ENCODE measurements at places on chromosomes 1 and 21.

DNA sequence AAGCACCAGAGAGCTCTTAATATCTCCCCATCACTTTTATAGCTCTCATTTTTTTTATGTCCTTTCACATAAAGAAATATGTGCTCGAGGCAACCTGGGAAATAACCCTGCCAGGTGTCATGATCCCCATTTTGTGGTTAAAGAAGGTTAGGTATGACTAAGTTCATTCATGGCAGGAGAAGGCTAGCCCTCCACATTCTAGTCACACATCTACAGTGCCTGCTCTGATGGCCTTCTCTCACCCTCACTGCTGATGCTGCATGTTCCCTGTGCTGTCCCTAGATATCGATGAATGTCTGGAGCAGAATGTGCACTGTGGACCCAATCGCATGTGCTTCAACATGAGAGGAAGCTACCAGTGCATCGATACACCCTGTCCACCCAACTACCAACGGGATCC lies 187.5 kb downstream of the TPR start:
- peak overlapping the region; percentile 96 for H3K27ac ChIP-seq
- no peaks in the 10 kb centered on the region for H3K27me3 ChIP-seq
- H3K4me3 ChIP-seq: peak overlapping the region; percentile 64
- H3K36me3 ChIP-seq: no peaks in the 10 kb centered on the region

GRCh38 chr1:94675373-94675772 lies 133.8 kb upstream of the F3 start:
- DNase-seq: no peak
- no peaks in the 10 kb centered on the region for H3K27me3 ChIP-seq
- H3K4me3 ChIP-seq: no peak overlapping the region
- no peaks in the 10 kb centered on the region for H3K36me3 ChIP-seq
- H3K27ac ChIP-seq: no peak overlapping the region

DNA sequence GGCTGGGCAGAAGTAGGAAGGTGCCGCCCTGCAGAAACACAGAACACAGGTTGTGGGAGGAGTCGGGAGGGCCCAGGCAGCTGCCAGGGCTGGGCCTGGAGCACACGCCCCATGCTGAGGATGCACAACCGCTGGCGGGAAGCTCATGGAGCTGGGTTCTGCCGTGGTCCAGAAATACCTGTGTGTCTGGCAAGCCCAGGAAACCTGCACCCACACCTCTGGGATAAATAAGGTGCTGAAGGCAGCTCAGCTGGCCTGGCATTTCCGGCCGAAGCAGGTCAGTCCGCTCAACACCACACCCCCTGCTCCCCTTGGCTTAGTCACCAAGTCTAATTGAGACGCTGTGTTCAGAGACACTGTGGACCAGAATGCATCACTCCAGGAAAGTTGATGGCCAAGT lies 32.1 kb downstream of the CTNNBIP1 start:
- H3K27me3 ChIP-seq: no peaks in the 10 kb centered on the region
- H3K27ac ChIP-seq: no peak overlapping the region
- H3K36me3 ChIP-seq: no peaks in the 10 kb centered on the region
- H3K4me3 ChIP-seq: no peak overlapping the region
- no peak for DNase-seq
- peaks cover 9% of the 10 kb centered on the region for H3K4me1 ChIP-seq

- DNase-seq: no peak
- H3K4me1 ChIP-seq: peaks cover 73% of the 10 kb centered on the region
- H3K27me3 ChIP-seq: no peaks in the 10 kb centered on the region
Measured at GRCh38 chr1:201560328-201561194, 21.6 kb downstream of the NAV1 start.

DNA sequence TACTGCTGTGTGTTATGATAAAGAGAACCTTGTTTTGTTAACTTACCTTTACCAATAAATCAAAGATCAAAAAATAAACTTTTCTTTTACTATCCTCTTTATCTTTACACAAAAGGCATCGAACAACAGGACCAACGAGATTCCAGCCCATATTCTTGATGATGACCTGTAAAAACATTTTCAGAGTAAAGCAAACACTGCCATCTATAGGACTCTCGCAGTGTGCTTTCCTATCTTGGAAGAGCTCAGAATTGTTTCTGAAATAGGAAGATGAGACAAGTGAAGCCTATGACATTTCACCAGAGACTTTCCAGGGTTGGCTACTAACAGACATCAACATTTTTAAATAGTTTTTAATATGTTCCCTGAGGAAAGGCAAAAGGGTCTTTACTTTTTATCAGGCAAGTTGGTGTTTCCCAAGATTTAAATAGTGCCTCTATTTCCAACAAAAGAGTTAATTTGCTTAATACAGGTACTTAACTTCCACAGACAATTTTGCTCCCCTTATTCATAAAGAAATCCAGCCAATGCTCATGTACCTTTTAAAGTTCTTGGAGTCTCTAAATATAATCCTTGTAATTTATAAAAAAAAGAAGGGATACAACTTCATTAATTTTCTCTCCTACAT lies 7.3 kb downstream of the GLMN start:
- peaks cover 11% of the 10 kb centered on the region for H3K36me3 ChIP-seq
- no peaks in the 10 kb centered on the region for H3K27me3 ChIP-seq
- H3K4me1 ChIP-seq: no peaks in the 10 kb centered on the region
- DNase-seq: peak; percentile 73

- no peaks in the 10 kb centered on the region for H3K36me3 ChIP-seq
- H3K4me3 ChIP-seq: no peak overlapping the region
- no peak for DNase-seq
- no peak overlapping the region for H3K27ac ChIP-seq
Measured at GRCh38 chr1:7366286-7366954, 404.7 kb upstream of the VAMP3 start.

DNA sequence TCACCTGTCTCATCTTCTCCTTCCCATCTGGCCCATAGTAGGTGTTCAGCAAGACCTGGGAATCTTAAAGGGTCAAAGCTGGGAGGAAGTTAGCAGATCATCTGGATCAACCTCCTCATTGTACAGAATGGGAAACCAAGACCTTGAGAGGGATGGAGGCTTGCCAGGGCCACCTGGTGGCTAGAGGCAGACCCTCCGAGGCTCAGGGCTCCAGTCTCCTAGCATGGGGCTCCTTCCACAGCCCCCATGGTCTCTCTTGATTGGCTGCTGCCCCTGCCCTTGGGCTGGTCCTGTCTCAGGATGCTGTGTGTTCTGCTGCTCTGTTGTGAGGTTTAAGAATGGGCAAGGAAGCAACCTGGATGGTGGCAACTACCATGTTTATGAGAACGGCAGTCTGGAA lies 68.7 kb upstream of the CNTN2 start:
- no peak overlapping the region for H3K4me3 ChIP-seq
- DNase-seq: no peak
- H3K36me3 ChIP-seq: peaks cover 23% of the 10 kb centered on the region
- H3K27me3 ChIP-seq: no peaks in the 10 kb centered on the region
- peaks cover 16% of the 10 kb centered on the region for H3K4me1 ChIP-seq
- H3K27ac ChIP-seq: no peak overlapping the region

GRCh38 chr1:240829487-240829886 lies 217.5 kb upstream of the GREM2 start:
- H3K36me3 ChIP-seq: no peaks in the 10 kb centered on the region
- H3K27ac ChIP-seq: no peak overlapping the region
- no peak for DNase-seq
- H3K27me3 ChIP-seq: no peaks in the 10 kb centered on the region
- H3K4me1 ChIP-seq: peaks cover 16% of the 10 kb centered on the region
- no peak overlapping the region for H3K4me3 ChIP-seq

- no peaks in the 10 kb centered on the region for H3K36me3 ChIP-seq
- DNase-seq: peak; percentile 50
- peaks cover 23% of the 10 kb centered on the region for H3K4me1 ChIP-seq
- H3K27ac ChIP-seq: no peak overlapping the region
Measured at GRCh38 chr1:67732750-67733151, 47.8 kb downstream of the GADD45A start.

GRCh38 chr1:215081661-215082531 lies 641 bp upstream of the KCNK2 start:
- peaks cover 7% of the 10 kb centered on the region for H3K36me3 ChIP-seq
- H3K27me3 ChIP-seq: no peaks in the 10 kb centered on the region
- peak; percentile 58 for DNase-seq
- H3K27ac ChIP-seq: peak overlapping the region; percentile 24
- H3K4me3 ChIP-seq: peak overlapping the region; percentile 90
- peaks cover 28% of the 10 kb centered on the region for H3K4me1 ChIP-seq

DNA sequence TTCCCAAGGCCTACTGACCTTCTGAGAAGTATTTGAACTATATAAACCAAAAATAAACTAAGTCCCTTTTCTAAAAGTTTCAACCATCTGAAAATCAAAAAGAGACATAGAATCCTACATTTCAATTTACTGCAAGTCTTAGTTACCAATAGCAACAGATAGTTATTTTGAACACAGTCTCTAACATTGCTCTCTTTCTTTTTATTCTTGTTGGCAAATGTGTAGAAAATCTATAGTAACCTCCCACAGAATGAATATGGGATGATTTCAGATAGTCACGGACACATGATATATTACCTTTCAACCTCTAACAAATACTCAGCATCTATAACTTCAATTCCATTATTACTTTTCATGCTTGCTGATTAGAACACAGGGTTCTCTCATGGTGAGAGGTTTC lies 68.9 kb upstream of the RAB3GAP2 start:
- no peak overlapping the region for H3K27ac ChIP-seq
- no peak for DNase-seq
- H3K4me3 ChIP-seq: no peak overlapping the region
- no peaks in the 10 kb centered on the region for H3K36me3 ChIP-seq

- H3K4me3 ChIP-seq: no peak overlapping the region
- no peak overlapping the region for H3K27ac ChIP-seq
- H3K4me1 ChIP-seq: peaks cover 13% of the 10 kb centered on the region
- DNase-seq: peak; percentile 10
Measured at GRCh38 chr1:199084293-199084692, 445.5 kb downstream of the PTPRC start.

- DNase-seq: no peak
- peaks cover 59% of the 10 kb centered on the region for H3K27me3 ChIP-seq
- no peak overlapping the region for H3K27ac ChIP-seq
- H3K4me3 ChIP-seq: no peak overlapping the region
- H3K36me3 ChIP-seq: no peaks in the 10 kb centered on the region
- H3K4me1 ChIP-seq: no peaks in the 10 kb centered on the region
Measured at GRCh38 chr1:20178634-20179370, 7.1 kb upstream of the UBXN10 start.

GRCh38 chr1:19765623-19766022 lies 34.1 kb downstream of the TMCO4 start:
- H3K36me3 ChIP-seq: no peaks in the 10 kb centered on the region
- 0 out of 2 replicates have a peak overlapping the region, but pooled peaks have one; percentile 29 for H3K4me3 ChIP-seq
- H3K27me3 ChIP-seq: no peaks in the 10 kb centered on the region
- peak overlapping the region; percentile 75 for H3K27ac ChIP-seq

DNA sequence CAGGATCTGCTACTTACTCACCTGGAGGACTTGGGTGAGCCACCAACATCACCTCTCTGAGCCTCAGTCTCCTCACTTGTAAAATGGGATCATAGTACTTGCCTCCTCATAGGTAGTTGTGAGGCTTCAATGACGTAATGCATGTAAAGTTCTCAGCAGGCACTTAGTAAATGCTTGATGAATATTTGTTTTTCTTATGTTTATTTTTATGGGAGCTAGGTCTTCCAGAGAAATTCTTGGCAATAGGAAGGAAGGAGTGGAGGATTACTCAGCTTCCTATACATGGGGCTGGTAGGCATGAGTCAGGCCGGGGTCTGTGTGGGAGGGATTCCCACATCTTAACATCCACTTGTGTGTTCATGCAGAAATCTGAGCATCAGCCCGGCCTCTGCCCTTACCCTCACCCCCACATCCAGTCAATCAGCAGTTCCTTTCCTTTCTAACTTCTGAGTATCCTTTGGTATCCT lies 95.4 kb upstream of the USP24 start:
- peak overlapping the region; percentile 83 for H3K27ac ChIP-seq
- peak; percentile 96 for DNase-seq
- peak overlapping the region; percentile 31 for H3K4me3 ChIP-seq
- H3K4me1 ChIP-seq: peaks cover 16% of the 10 kb centered on the region

DNA sequence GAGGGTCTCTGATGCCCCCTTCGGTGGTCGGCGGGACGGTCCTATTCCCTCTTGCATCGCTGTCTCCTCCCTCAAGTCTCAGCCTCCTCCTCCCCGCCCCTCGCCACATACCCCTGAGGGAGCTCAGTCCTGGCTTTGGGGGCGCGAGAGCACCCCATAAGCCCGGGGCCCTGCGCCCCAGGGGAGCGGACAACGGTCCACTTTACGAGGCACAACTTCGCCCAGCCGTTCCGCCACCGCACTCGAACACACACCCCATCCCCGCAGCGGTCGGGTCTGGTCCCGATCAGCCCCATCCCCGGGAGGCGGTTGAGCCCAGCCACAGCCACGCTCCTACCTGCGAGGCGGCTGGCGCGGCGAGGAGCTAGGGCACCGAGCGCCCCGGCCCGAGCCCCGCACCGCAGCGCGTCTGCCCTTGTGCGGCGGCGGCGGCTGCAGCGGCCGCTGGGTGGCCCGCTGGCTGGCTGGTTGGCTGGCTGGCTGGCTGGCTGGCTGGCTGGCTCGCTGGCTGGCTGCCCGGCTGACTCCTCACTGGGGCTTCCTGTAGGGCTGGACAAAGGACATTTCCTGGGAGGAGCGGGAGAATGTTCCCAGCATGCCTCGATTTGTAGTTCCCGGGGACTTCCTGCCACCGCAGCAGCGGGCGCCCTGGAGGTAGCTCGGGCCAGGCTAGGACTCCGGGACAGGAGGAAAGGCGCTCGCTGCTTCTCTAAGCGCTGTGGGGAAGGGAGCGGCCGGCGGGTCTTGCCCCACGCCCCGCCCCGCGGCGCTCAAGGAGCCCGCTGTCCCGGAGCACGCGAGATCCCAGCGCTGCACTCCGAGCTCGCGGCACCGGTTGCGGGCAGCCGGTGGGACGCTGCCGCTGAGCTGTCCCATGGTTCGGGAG lies at the start of gene ZNF697:
TSS of gene ZNF697 (minus strand) at position 533 of the 886 bp plus-strand sequence. CDS start 22,166 bp downstream, outside the sequence.
- no peaks in the 10 kb centered on the region for H3K27me3 ChIP-seq
- peaks cover 22% of the 10 kb centered on the region for H3K4me1 ChIP-seq
- DNase-seq: peak; percentile 97
- peak within 1 kb of the TSS; percentile 86 for H3K27ac ChIP-seq
- H3K4me3 ChIP-seq: peak within 1 kb of the TSS; percentile 85
- no peaks in the 10 kb centered on the region for H3K36me3 ChIP-seq

All from GM23248 (cell line).